ENCODE measurements at places on chromosomes 4 and X. TPM values are rescaled to one million over a fixed set of nuclear protein-coding genes. Genes with fewer than 3 reads are reported as not detected.

Gene FGFR3
- total RNA-seq: 0.52 TPM

Gene OPN1LW
- total RNA-seq: not detected

Gene NHS
- 8.9 TPM for total RNA-seq

Gene CSAG2
- total RNA-seq: 0.26 TPM

Gene NXF3
- not detected for total RNA-seq

Gene SLC10A3
- 6.7 TPM for total RNA-seq

Gene MAGEB2
- total RNA-seq: not detected

Gene EDA2R
- 5.8 TPM for total RNA-seq

Gene DSPP
- not detected for total RNA-seq

Gene RFC1
- 123 TPM for total RNA-seq

Gene ETDA
- total RNA-seq: not detected

- DNase-seq: no peak
Measured at GRCh38 chr4:26257850-26258249, 63.0 kb upstream of the RBPJ start.

GRCh38 chrX:78747489-78747888, at the start of gene LPAR4:
LPAR4 (plus strand) TSS chrX:78747720; CDS start chrX:78754870, 7,150 bp downstream.
- no peak for DNase-seq

GRCh38 chrX:41236629-41237028, 97.3 kb upstream of the DDX3X start:
- DNase-seq: no peak

DNA sequence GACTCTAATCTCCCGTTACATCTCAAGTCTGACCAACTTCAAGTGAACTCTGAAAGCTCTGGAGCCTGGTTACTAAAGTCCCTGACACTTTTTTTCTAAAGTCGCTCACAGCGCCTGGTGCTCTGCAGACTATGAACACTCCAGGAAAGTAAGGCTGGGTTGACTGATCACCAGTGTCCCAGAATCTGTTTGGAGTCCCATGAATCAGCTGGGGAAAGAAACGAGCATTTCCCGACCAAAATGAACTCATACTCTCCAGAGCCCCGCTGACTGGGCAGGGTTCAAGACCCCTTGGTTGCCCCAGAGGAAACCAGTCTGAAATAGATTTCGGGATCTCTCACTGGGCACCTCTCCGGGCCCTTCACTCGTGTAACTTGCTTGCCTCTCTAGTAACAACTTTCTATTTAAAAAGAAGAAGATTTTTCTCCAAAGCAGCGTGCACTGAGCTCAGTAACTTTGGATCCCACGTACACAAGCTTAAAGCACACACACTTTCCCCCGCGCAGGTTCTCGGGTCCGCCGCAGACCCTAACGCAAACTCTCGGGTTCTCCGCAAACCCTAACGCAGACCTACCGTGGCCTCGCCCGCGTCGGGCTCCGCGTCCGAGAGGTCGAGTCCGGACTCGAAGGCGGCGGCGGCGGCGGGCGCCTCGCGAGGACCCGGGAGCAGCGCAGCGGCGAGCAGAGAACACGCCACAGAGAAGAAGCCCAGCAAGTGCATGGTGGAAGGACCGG, 964 bp downstream of the VEGFC start:
- DNase-seq: no peak

DNA sequence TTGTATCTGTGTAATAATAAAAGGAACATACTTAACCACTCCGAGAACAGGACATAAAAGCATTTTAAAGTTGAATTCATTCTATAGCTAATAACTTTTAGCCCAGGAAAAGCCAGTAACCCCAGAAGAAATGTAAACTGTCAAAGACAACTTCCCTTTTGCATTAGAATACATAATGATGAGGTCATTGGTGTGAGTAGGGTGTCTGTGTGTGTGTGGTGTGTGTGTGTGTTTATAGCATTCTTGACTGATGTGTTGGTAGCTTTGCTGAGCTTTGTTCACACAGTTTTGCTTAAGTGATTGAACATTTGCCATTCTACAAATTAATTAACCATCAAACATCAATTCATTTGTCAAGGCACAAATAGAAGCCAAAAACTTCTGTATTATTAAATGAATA, 559.6 kb downstream of the ARAP2 start:
- DNase-seq: no peak

- no peak for DNase-seq
Measured at GRCh38 chr4:57344296-57344695, 234.1 kb upstream of the IGFBP7 start.

DNA sequence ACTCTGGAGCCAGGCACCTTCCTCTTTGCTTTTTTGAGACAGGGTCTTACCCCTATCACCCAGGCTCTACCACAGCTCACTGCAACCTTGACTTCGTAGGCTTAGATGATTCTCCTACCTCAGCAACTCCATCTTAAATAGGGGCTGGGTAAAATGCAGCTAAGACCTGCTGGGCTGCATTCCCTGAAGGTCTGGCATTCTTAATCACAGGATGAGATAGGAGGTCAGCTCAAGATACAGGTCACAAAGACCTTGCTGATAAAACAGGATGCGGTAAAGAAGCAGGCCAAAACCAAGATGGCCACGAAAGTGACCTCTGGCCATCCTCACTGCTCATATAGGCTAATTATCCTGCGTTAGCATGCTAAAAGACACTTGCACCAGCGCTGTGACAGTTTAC, 770.8 kb upstream of the PRKX start:
- no peak for DNase-seq

- peak; percentile 2 for DNase-seq
Measured at GRCh38 chr4:3285558-3286334, 7.1 kb upstream of the RGS12 start.

- DNase-seq: no peak
Measured at GRCh38 chr4:6900956-6901355, 8.7 kb upstream of the TBC1D14 start.

DNA sequence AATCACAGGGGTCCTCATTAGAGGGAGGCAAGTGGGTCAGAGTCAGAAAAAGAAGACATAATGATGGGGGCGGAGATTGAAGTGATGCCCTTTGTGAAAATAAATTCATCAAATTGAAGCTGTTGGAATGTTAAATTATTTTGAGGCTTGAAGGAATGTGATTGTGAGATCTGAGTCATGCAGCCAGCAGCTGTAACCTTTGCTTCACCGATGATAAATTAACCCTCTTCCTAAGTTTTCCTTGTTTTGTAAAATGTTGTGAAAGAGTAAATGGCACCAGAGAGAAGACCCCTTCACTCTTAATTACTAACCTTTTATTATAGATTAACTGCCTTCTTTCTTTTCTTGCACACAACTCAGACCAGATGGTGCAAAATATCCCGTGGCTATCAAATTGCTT, 47.7 kb upstream of the FAM9A start:
- DNase-seq: no peak

GRCh38 chrX:71541210-71542022, 8.5 kb downstream of the OGT start:
- DNase-seq: peak; percentile 39

- DNase-seq: no peak
Measured at GRCh38 chr4:23728393-23728792, 161.5 kb downstream of the PPARGC1A start.

GRCh38 chr4:172168888-172169287, 355.7 kb downstream of the GALNTL6 start:
- no peak for DNase-seq

GRCh38 chr4:147182041-147182440, 236.4 kb upstream of the TTC29 start:
- no peak for DNase-seq

- DNase-seq: no peak
Measured at GRCh38 chr4:97656044-97656720, 487.1 kb downstream of the STPG2 start.

DNA sequence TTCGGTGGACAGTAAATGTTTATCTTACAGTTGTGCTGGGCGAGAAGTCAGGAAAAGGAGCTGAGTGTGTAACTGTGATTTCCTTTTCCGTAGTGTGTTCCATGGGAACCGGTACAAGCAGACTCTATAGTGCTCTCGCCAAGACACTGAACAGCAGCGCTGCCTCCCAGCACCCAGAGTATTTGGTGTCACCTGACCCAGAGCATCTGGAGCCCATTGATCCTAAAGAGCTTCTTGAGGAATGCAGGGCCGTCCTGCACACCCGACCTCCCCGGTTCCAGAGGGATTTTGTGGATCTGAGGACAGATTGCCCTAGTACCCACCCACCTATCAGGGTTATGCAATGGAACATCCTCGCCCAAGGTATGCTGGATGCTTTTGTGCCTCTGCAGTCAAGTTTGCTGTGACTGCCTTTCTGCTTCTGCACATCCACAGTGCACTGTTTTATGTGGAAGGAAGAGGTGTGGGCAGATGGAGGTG, 27.4 kb downstream of the NOCT start:
- no peak for DNase-seq

DNA sequence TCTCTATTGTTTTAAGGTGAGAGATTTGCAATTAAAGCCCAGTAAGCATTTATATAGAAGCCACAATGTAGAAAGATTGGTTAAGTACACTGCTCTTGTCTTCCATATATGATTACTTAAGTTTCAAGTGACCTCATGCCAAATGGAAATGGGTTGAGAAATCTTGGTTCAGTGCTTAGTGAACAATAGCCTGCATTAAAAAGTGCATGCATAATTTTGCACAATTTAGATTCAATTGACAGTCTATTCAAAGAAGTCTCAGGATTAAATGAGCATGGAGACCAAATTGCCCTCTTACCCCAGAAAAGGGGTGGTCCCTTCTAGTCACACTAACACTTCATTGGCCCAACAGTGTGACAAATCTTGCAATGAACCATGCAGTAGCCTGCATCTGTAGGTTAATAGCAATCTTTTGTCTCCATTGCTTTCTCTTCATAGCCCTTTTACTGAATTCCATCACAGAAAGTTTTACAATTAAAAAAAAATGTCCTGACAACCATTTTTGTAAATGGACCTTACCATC, 93.6 kb downstream of the HHIP start:
- DNase-seq: no peak

All from activated naive CD4-positive, alpha-beta T cell treated with anti-CD3 and anti-CD28 coated beads for 36 hours (primary cell).